Neural progenitor cell (in vitro differentiated cells): ENCODE measurements at places on chromosomes 5 and 9. TPM values are rescaled to one million over a fixed set of nuclear protein-coding genes. Genes with fewer than 3 reads are reported as not detected.

Gene NSD1
- 61.3 and 114 TPM in 2 replicates for total RNA-seq

Gene FRMPD1
- not detected in 2 replicates for total RNA-seq

Gene DIPK1B
- 11.8 and 52.8 TPM in 2 replicates for total RNA-seq

Gene HRH2
- total RNA-seq, result 0.19 TPM in 1 of 2 replicates, not detected in the other

DNA sequence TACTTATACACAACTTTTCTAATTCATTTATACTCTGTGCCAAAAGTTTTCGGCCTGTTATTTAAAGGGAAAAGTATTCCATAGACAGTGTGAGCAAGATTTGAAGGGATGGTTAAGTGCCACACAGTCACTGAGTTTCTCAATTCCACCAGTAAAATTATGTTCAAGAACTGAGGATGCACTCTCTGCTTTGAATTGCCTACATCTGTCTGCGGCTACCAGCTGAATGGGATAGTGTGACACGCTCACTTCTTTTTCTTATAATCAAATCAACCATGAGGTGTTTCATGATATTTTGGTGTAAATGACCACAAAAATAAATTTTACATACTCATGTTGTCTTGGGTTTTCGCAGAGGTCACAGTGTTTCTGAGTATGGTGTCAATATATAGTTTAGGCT lies 218.4 kb upstream of the TMEM161B start:
- no peak for DNase-seq

- no peak for DNase-seq
Observed at GRCh38 chr9:13481274-13481673, 201.8 kb upstream of the MPDZ start.

- DNase-seq, result no peak
Observed at GRCh38 chr5:90941002-90941720, 382.6 kb downstream of the ADGRV1 start.

GRCh38 chr5:109170629-109171350 lies 239.0 kb downstream of the PJA2 start:
- DNase-seq, result peak; percentile 13
